NCI-H1048 (cell line): ENCODE measurements at places on chromosomes 5 and 9.

DNA sequence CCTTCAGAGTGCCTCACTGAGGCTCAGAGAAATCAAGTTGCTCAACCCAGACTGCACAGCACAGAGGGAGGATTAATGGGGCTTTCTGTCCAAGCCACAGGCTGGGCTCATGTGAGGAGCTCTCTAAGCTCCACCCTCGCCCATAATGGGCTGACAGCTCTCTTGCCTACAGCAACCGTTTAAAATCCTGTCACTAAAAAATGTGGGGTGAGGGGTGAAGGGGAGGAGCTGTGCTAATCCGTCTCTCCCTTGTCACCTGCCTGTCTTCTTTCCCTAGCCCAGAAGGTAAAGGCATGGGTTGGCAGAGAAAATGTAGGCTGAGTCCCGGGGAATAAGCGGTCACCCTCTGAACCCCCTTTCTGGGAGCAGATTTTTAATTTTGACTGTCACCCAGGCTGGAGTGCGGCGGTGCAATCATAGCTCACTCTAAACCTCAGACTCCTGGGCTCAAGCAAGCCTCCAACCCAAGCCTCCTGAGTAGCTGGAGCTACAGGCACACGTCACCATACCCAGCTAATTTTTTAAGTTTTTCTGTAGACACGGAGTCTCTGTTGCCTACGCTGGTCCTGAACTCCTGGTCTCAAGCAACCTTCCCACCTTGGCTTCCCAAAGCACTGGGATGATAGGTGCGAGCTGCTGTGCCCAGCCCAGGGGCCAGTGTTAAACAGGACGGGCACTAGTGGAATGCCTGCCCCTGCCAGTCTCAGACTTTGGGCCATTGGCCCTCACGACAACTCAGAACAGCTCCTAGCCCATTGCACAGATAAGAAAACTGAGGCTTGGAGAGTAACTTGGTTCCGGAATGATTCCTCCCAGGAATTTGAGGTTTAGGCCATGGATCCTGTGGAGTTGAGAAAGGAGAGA lies 89.5 kb downstream of the LMX1B start:
- no peak for DNase-seq

GRCh38 chr5:105581988-105582690 lies 2019.5 kb upstream of the NUDT12 start:
- DNase-seq = no peak

DNA sequence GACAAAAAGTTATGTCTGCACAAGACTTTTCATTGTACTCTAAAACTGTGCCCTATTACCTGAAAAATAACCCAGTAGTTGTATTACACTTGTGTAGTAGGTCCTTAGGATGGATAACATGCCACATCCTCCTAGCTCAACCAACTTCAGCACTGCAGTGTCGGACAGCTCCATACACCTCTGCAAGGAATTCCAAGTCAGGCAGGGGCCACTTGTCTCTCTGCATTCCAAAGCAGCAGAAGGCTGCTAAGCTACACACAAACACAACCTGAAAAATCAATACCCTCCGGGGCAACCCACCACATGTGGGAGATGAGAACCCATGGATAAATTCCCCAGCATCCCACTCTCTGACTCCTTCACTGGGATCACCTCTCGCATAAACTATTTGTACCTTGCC lies 50.2 kb downstream of the MED10 start:
- DNase-seq = no peak

DNA sequence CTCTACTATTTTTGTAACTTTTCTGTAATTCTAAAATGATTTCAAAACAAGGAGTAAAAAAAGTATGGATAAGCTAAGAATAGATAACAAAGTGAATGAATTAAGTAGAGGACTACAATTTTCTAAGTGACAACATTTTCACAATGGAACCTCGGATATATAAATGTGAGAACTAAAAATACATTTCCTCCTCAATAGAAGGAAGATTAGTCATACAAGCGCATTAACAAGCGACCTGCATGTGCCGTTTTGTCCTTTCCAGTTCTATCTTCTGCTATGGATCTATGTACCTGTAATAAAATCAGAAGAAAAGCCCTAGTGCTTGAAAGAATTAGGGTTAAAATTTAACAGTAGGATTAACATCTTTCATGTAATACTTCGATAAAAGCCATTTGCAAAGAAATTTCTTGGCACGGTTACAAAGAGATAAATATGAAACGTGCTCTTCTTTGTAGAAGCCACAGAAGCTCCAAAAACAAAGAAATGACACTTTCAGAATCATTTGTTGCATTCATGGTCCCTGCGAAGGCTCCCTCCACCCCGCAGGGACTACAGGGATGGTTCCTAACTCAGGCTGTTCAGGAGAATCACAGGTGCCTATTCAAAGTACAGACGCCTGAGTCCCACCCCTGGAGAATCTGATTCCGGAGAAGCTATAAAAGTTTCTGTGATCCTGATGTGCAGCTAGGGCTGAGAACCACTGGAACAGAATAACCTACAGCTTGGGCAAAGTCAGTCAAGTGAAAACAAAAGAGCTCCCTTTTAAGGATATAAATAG lies 216.6 kb upstream of the EFNA5 start:
- no peak for DNase-seq

DNA sequence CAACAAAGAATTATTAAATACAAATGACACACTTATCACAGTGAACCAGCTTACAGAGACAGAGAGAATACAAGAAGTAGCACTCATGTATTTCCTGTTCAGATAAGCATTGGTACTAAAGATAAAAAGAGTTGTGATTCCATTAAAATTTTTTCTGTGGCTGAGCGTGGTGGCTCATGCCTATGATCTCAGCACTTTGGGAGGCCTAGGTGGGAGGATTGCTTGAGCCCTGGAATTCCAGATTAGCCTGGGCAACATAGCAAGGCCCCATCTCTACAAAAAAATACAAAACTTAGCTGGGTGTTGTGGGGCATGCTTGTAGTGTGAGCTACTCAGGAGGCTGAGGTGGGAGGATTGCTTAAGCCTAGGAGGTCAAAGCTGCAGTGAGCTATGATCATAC lies 32.9 kb downstream of the FCHO2 start:
- DNase-seq = no peak

GRCh38 chr5:14706615-14707021 lies 42.1 kb downstream of the OTULIN start:
- no peak for DNase-seq
